ENCODE measurements at places on chromosomes 12 and 14.

GRCh38 chr12:121653999-121654398, 15.5 kb downstream of the MORN3 start:
- DNase-seq, result no peak

DNA sequence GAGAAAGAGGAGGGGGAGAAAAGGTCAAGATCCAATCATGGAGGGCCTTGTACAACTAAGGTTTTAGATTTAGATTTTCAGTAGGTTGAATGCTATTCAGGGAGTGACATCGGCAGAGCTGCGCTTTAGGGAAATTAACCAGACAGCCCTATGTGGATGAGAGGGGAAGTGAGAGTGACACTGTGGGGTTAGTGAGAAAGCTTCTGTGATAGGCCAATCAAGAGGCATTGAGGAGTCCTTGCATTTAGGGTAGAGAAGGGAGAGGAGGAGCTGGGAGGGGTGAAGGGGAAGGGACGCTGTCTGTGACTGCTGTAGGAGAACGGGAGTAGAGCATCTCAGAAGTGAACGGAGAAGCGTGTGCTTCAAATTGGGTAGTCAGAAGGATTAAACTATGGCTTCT, 3.4 kb downstream of the HSD17B6 start:
- no peak for DNase-seq

DNA sequence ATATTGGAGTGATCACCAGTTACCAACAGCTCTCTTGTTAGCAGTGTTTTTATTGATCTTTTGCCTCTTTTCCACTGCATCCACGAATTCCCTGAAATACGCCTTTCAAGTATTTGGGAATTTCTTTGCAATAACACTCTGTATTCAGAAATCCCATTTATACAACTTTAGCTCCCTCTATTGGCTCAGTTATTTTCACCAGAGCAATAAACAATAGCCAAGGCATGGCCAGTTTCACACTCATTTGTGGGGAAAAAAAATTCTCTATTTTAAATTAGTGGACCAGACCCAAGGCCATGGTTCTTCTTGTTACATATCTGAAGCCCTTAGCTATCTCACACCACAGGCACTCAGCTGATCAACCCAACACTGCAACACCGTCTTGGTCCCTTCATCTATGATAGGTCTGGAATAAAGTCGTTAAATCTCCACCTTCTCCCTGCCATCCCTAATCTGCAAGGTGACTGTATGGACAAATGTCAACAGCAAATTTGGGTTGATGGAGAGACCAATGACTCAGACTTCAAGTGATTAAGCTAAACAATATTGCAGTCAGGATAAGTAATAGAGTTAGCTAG, 92.4 kb upstream of the TMEM260 start:
- DNase-seq, result no peak

DNA sequence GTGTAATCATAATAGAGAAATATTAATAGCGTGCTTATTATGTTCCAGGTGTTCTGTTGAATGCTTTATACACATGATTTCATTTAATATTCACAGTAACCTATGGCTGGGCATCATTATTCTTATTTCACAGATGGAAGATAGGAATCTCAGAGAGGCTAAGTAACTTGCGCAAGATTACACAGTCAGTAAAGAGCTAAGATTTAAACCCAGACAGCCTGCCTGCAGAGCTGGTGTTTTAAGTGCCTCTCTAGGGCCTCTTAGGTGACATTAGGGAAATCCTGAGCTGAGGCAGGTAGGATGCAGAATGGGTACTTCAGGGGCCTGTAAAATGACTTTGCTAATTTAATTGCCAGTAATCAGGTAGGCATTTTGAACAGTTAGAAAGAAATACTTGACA, 18.5 kb upstream of the BHLHE41 start:
- no peak for DNase-seq

GRCh38 chr14:104924421-104925213, at the start of gene PLD4:
Gene PLD4 (plus strand): TSS chr14:104924879. CDS start chr14:104927141, 2,262 bp downstream.
- no peak for DNase-seq

DNA sequence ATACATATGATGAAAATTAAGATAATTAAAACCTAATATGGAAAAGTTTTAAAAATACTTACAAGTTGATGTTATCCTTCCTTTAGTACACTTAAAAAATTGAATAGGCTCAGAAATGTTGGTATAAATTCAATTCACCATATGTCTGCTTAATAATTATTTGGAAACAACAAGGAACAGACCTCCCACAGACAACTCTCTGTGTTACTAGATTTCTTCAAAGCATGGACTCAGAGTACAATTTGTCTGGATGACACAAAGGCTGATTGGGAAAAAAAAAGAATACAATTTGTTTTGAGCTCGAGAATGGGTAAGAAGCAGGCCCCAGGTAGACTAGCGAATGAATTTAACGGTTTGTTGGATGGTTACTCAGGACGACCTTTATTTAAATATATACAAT, 48.9 kb upstream of the BTG1 start:
- no peak for DNase-seq

- no peak for DNase-seq
These were observed 1.2 kb upstream of the TRIM9 start for GRCh38 chr14:51095854-51096823.

DNA sequence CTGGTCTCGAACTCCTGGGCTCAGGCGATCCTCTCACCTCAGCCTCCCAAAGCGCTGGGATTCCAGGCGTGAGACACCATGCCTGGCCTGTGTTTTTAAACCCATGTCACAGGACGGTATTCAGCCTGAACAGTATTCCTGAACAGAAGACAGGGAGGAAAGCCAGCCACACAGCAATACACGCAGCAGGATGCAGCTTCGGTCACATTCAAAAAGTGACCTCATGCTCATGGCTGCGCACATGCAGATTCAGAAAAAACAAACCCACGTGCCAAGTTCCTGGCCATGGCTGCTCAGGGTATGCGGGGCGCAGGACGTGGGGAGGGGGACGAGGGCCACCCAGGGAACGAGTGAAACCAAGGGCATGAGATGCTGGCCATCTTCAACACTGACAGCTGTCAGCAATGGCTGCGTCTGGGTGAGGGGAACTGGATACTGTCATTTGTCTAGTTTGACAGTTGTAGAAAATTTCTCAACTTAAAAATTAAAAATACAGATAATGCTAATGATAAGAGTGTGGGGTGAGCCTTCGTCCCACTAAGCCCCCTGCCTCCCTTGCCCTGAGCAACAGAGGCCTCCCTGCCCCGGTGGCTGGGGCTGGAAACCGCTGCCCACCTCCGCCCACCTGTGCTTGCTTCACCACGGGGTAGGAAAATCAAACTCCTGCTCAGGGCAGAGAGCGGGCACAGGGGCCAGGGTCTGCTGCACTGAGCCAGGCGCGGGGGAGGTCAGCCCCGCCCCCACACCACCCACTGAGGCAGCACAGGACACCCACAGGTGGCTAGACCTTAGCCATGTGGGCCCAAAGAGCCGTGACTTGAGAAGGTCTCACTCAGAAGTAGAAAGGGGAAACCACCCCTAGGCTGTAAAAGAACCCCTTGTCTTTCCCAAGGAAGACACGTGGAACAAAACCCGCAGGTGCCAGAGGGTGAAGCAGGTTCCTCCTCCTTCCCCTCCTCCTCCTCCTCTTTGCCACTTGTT, 84.2 kb downstream of the SCARB1 start:
- DNase-seq, result no peak

DNA sequence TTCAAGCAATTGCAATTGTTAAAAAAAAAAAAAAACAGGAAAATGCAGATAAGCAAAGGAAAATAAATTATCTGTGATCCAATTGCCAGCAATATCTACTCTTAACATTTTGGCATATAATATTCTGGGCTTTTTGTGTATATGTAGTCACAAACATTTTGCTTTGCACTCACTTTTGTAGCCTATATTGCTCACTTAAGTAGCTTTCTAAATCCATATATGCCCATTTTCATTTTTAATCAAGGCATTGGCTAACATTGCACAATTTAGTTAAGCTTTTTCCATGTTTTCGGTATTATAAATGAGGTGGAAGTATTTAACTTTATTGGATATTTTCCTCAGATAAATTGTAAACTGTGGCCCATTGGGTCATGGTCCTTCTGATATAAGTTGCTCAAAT, 466.3 kb upstream of the ATP2B1 start:
- no peak for DNase-seq

- no peak for DNase-seq
These were observed 158.8 kb downstream of the TMTC3 start for GRCh38 chr12:88300931-88301330.

DNA sequence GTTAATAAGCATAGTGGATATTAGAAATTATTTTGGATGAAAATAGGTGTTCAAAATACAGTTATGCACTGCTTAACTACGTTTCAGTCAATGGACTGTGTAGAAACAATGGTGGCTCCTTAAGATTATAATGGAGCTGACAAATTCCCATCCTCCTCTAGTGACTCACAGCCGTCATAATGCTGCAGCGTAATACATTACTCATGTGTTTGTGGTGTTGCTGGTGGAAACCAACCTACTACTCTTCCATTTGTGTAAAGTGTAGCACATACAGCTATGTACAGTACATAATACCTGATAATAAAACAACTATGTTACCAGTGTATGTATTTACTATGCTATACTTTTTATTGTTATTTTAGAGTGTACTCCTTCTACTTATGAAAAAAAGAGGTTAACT, 111.2 kb upstream of the TMCC3 start:
- no peak for DNase-seq

DNA sequence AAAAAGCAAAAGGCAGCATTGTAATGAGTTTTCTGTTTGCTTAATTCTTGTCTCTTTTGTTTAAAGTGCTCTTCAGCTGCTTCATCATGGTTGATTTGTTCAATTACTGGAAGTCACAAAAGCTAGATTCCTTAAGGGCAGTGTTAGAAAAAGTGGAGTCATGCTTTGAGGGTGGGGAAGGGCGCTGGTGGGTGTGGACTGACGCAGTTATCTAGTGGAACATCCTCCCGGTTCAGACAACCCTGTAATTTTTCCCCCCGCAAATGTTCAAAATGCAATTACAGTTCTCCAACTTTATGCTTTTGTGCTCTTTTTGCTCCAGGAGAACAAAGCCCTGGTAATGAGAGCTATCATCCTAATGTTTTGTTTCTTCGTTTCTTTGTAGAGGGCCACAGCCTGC, 2.1 kb downstream of the AKAP6 start:
- no peak for DNase-seq

DNA sequence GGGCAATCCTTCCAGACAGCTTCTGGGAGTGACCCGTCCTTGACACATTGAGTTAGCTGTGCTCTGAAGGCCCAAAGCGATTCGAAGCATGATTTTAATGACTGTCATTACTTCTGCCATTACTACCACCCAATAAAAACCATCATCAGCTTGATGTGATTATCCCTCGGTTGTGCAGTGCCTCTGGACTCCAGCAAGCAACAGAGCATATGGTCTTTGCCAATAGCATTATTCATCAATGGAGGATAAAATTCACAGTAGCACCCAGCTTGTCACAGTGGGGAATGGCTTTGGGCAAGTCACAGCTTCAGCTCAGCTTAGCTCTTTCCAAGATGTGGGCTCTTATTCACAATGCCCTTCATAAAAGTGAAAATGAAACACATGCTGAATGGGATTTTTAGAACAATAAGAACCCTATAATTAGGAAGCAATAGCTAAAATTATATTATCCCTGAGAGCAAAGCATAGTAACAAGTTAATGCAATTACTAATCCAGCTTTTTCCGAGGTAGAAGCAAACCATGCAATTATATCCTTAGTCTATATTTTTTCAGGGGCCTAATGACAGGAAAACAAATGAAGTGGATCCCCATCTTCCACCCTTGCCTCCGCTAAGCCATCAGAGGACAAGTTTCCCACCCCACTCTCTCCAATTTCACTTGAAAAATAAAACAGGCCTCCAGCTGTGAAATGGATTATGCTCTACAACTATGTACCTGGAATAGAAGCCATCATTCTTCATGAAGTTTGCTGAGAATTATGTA, 163.0 kb upstream of the EEA1 start:
- DNase-seq, result no peak

DNA sequence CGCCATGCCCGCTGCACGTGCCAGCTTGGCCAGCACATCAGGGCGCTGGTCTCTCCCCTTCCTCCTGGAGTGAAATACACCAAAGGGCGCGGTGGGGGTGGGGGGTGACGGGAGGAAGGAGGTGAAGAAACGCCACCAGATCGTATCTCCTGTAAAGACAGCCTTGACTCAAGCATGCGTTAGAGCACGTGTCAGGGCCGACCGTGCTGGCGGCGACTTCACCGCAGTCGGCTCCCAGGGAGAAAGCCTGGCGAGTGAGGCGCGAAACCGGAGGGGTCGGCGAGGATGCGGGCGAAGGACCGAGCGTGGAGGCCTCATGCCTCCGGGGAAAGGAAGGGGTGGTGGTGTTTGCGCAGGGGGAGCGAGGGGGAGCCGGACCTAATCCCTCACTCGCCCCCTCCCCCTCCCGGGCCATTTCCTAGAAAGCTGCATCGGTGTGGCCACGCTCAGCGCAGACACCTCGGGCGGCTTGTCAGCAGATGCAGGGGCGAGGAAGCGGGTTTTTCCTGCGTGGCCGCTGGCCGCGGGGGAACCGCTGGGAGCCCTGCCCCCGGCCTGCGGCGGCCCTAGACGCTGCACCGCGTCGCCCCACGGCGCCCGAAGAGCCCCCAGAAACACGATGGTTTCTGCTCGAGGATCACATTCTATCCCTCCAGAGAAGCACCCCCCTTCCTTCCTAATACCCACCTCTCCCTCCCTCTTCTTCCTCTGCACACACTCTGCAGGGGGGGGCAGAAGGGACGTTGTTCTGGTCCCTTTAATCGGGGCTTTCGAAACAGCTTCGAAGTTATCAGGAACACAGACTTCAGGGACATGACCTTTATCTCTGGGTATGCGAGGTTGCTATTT, 914 bp upstream of the CCND2 start:
- DNase-seq, result peak; percentile 14
